ENCODE measurements at places on chromosomes 1 and 21. TPM values are rescaled to one million over a fixed set of nuclear protein-coding genes. Genes with fewer than 3 reads are reported as not detected.

The LRRC71 gene
- polyA plus RNA-seq, result 0.66 TPM

The BECN2 gene
- not detected for polyA plus RNA-seq

The PTBP2 gene
- polyA plus RNA-seq, result 48.1 TPM

- DNase-seq, result no peak
Measured at GRCh38 chr1:117401761-117402160, 34.5 kb downstream of the MAN1A2 start.

The LAMTOR5 gene
- 277 TPM for polyA plus RNA-seq

The HAO2 gene
- polyA plus RNA-seq, result 106 TPM

GRCh38 chr21:46081862-46082712 lies 15.8 kb upstream of the COL6A2 start:
- no peak for DNase-seq

The RPE65 gene
- 0.19 TPM for polyA plus RNA-seq

DNA sequence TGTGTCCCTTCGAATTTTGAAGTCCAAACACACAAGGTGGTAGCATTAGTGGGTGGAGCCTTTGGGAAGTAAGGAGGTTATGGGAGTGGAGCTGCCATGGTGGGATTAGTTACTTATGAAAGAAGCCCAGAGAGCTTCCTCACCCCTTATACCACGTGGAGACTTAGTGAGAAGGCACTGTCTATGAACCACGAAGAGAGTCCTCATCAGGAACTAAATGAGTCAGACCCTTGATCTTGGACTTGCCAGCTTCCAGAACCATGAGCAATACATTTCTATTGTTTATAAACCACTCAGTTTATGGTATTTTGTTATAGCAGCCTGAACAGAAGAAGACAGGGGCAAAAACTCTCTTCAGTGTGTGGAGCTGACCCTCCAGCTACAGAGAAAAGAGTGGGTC lies 259.3 kb upstream of the AJAP1 start:
- DNase-seq, result no peak

GRCh38 chr1:186785503-186785902 lies 43.2 kb upstream of the PLA2G4A start:
- DNase-seq, result no peak

DNA sequence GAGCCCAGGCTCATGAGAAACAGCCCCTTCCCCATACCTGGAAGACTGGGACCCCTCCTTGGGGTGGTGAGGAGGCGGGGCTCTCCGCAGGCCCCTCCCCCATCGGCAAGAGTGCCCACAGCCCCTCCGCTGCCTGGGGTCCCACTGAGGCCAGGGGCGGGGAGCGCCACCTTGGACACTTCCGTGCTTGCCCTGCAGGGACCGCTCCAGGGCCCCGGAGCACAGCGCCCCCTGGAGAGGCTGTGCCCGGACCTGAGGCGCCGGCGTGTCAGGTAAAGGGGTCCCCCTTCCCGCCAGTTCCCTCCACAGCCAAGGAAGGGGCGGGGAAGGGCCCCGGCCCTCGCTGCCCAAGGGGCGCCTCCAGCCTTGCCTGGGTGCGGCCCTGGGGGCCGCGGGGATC lies 21.5 kb downstream of the INAVA start:
- no peak for DNase-seq

The TMEM61 gene
- 1.6 TPM for polyA plus RNA-seq

GRCh38 chr1:58577654-58578030 lies 590 bp upstream of the TACSTD2 start:
- DNase-seq, result no peak

DNA sequence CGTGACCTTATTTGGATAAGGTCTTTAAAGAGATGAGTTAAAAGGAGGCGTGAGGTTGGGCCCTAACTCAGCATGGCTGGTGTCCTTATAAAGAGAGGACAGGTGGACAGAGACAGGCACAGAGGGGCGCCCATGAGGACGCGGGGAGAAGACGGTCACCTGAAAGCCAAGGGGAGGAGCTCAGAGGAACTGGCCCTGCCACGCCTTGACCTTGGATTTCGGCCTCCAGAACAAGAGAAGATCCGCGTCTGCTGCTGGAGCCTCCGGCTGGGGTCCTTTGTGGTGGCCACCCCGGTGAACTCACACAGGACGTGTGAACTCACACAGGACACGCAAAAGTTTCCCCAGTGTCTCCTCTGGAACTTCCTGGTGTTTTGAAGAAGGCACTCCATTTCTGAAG lies 122.7 kb downstream of the SIK1 start:
- no peak for DNase-seq

- DNase-seq, result no peak
Measured at GRCh38 chr1:18554099-18554498, 73.4 kb downstream of the KLHDC7A start.

DNA sequence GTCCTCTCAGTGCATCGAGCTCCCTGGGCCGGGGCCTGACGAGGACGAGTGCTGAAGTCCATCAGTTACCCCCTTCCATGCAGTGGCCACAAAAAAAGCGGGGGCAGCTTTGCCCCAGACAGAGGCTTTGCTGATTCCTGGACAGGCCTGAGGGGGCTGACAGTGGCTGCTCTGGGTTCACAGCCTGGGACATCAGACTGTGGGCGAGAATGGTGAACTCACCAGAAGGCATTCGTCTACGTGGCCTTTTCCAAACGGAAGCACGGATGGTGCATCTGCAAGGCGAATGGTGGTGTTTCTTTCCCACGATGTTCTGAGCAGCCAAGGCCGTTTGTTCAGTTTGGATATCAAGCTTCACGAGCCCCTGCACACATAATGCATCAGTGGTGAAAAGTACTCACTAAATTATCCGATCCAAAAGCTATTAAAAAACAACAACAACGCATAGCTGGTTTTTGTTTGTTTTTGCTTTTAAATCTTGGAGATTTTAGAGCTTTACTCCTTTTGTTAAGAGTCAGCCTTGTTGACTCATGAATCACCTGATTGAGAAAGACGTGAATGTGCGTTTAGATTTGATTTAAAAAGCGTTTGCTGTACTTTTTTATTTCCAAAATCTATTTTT lies 6.3 kb upstream of the ZBTB21 start:
- no peak for DNase-seq

- DNase-seq, result no peak
Measured at GRCh38 chr1:201285846-201286245, 2.5 kb downstream of the PKP1 start.

DNA sequence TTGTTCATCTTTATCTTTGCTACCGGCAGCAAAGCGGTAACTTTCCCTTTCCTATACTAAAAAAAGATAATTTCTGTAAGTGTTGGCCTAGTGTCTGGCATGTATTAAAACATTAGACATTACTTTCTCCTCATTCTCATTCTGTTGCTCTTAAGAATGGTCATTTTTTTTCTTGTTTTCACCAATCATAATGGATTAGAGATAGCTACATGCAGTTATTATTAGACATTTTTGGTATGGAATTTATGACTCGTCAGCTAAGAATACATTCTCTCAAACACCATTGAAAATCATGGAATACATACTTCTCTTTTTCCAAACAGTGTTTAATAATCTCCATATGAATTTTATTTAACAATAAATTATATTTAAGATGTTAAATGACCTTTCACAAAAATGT lies 1154.6 kb downstream of the BRINP3 start:
- no peak for DNase-seq

GRCh38 chr1:222787729-222788128 lies 27.1 kb upstream of the DISP1 start:
- no peak for DNase-seq

The GGPS1 gene
- polyA plus RNA-seq, result 62.7 TPM

The AQP10 gene
- polyA plus RNA-seq, result 0.37 TPM

GRCh38 chr1:111463029-111463683 lies 10.6 kb upstream of the C1orf162 start:
- no peak for DNase-seq

- DNase-seq, result no peak
Measured at GRCh38 chr1:36247538-36247937, 23.3 kb downstream of the THRAP3 start.

DNA sequence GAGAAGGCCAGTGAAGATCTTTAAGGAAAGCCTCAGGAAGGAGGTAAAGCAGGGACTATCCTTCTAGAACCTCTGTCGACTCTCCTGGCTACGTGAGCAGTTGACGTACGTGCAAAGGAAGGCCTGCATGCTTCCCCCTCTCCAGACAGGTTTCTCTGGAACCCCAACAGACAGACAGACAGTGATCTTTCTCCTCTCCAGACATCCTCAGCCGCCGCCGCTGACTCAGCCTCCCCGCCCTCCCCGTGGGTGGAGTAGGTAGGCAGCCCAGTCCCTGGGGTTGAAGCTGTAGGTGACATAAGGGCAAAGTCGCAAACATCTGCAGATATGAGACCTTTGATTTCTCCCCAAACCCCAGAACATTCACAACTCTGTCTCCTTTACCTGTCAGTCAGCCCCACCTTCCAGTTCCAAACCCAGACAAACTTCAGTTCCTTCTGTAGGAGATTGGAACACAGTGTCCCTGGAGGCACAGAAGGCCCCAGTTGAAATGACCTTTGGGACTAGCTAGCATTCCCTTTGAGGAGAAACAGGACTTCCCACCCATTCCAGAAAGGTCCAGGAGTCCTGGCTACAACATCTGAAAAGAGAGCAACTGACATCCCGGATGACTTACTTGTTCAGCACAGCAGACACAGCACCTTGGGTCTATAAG lies 146.0 kb upstream of the JUN start:
- no peak for DNase-seq

DNA sequence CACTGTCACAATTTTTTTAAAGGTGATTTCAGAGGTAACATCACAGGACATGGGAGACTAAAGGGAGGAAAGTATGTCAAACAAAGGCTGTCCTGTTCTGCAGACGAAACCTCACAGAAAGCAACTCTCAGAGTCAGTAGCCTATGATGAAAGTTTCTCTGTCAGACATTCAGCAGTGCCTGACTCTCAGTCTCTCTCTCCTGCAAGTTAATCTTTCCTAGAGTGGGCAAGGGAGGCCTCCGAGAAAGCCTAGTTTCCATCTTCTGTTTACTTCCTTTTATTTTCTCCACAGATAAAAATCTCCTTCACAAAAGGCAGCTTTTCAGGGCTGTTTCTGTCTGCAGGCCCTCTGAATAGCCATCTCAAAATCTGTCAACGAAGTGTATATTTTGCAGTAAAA lies 24.9 kb upstream of the FMO2 start:
- no peak for DNase-seq

The PCAT6 gene
- 2.5 TPM for polyA plus RNA-seq

GRCh38 chr1:78401148-78401547 lies 89.6 kb upstream of the PTGFR start:
- no peak for DNase-seq

The CYP4A22 gene
- polyA plus RNA-seq, result 7.6 TPM

The SERPINC1 gene
- 0.32 TPM for polyA plus RNA-seq

GRCh38 chr1:198575292-198575691 lies 34.8 kb upstream of the ATP6V1G3 start:
- DNase-seq, result no peak

GRCh38 chr21:41368735-41369104 lies 6.9 kb downstream of the MX2 start:
- DNase-seq, result no peak

GRCh38 chr1:226816576-226816975 lies 53.8 kb upstream of the PSEN2 start:
- DNase-seq, result no peak

GRCh38 chr1:183633676-183634343 lies 1.8 kb downstream of the ARPC5 start:
- DNase-seq, result no peak

All from right renal pelvis (tissue), 4 donors.